ENCODE measurements at places on chromosomes 16 and 17. TPM values are rescaled to one million over a fixed set of nuclear protein-coding genes. Genes with fewer than 3 reads are reported as not detected.

TLCD1 gene
- total RNA-seq, result 4.0 TPM

TUBB3 gene
- 473 TPM for total RNA-seq

KCNJ12 gene
- total RNA-seq, result 0.31 TPM

OSGIN1 gene
- total RNA-seq, result 32.7 TPM

Measured in melanocyte of skin (primary cell).